ENCODE measurements at places on chromosomes 16 and 17.

DNA sequence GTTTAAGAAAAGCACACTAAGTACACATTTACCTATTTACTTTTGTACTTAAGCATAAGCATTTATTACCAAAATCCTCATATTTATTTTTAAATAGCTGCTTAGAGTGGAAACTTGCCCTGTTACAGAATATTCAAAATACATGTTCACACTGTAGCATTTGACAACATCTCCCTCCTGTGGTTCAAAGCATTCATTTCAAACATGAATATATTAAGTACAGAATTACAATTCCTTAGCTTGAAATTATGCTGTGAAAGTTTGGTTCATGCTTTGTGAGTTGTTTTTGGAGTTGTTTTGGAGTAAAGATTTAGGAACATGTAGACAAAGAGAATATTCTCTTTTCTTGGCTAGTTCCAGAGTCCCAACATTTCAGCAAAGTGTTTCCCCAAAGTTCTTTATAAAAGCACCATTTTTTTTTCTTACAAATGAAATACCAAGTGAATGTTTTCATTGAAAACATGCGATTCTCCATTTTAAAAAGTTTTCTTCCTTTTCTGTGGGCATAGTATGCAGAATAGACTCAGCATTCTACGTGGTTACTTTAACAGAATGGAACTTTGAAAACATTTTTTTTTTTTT is 33.2 kb downstream of the TUBD1 start:
- no peak for DNase-seq

- DNase-seq = no peak
These were observed 918.1 kb upstream of the CDH8 start for GRCh38 chr16:62954144-62955032.

- DNase-seq = no peak
These were observed 2.1 kb downstream of the CLTC start for GRCh38 chr17:59621771-59622170.

- DNase-seq = no peak
These were observed 21.3 kb downstream of the CIBAR2 start for GRCh38 chr16:85090873-85091521.

DNA sequence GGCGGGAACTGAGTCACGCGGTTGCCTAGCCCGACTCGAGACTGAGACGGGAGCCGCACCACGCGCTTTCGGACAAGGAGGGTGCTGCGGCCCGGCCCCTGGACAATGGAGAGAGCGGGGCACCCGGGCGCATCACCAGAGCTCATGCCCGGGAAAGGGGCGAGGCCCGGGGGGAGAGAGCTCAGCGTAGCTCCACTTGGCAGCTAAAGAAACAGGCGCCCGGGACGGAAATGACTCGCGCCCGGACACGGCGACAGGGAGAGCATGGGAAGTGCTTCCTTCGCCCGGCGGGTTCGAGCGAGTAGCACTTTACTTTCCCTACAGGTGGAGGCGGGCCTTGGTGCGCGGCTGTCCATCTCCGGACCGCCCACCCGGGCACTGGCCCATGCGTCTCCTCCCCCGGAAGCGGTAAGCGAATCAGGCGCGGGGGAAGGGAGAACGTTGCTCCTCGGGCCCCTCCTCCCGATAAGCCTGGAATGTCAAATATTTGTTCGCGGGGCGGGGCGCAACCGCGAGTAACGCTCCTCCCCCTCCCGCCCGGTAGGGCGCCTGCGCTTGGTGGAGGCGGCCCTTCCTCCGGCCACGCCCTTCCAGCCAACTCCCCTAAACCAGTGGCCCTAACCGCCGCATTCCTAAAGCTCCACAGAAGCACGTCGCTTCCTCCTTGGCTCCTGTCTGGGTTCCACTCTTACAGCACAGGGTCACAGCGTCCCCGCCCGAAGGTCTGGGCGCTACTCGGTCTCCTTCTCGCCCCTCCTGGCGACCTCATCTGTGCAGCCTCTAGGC is 1.5 kb upstream of the ESRP2 start:
- DNase-seq = peak; percentile 89
